ENCODE measurements at places on chromosomes 1 and 21. TPM values are rescaled to one million over a fixed set of nuclear protein-coding genes. Genes with fewer than 3 reads are reported as not detected.

- no peak overlapping the region for H3K4me3 ChIP-seq
- H3K36me3 ChIP-seq: no peaks in the 10 kb centered on the region
- no peak for DNase-seq
- H3K27me3 ChIP-seq: no peaks in the 10 kb centered on the region
- no peak overlapping the region for H3K27ac ChIP-seq
- H3K4me1 ChIP-seq: no peaks in the 10 kb centered on the region
These were observed 45.8 kb upstream of the DNASE2B start for GRCh38 chr1:84352298-84353106.

DNA sequence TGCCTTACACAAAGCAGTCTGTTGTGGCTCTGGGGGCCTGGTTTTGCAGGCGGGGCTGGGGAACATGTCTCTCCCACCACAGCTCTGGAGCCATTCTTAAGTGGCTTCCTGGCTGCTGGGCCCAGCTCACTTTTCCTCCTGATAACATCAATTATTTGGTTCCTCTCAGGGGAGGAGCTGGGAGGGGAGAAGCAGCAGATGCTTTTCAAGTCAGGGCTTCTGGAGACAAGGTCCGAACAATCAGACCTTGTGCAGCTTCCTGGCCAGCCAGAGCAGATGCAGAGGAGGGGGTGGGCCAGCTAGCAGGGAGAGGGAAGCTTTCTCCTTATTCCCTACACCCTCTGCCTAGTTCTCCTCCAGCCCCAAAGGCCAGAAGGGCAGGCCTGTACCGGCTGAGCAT, 3.7 kb upstream of the PAQR6 start:
- H3K27me3 ChIP-seq: no peaks in the 10 kb centered on the region
- H3K36me3 ChIP-seq: peaks cover 49% of the 10 kb centered on the region
- H3K4me1 ChIP-seq: no peaks in the 10 kb centered on the region
- no peak for DNase-seq
- H3K4me3 ChIP-seq: no peak overlapping the region

Gene PDPN
- 4.6 TPM for total RNA-seq

DNA sequence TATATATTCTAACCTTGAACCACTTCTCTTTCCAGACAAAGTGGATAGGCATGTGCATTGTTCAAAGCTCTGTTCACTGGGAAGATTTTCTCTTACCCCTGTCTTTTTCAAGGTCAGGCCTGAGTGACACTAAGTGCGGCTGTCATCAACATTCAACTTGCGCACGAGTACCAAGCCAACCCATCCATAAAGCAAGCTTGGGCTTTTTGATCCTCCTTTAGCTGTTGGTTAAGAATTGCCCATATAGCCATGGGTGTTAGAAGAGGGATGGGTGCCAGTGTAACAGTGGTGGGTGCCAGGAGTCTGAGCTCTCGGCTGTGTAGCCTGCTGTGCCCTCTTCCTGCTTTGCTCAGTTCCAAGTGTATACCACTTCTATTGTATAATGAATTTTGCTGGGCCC, 136.1 kb downstream of the GLUL start:
- no peak for DNase-seq
- H3K4me3 ChIP-seq: no peak overlapping the region
- H3K27me3 ChIP-seq: no peaks in the 10 kb centered on the region
- peaks cover 6% of the 10 kb centered on the region for H3K4me1 ChIP-seq
- no peaks in the 10 kb centered on the region for H3K36me3 ChIP-seq

Gene BPNT1
- 25.7 TPM for total RNA-seq

Gene TNFAIP8L2
- 6.3 TPM for total RNA-seq

Gene ID3
- 97.8 TPM for total RNA-seq

Gene PCP4
- 26.9 TPM for total RNA-seq

DNA sequence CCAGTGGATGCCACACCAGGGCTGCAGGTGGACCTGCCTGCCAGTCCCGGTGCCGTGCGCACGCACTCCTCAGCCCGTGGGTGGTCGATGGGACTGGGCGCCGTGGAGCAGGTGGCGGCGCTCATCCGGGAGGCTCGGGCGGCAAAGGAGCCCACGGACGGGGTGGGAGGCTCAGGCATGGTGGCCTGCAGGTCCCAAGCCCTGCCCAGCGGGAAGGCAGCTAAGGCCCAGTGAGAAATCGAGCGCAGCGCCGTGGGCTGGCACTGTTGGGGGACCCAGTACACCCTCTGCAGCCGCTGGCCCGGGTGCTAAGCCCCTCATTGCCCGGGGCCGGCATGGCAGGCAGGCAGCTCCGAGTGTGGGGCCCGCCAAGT, 1171.8 kb upstream of the B3GALT2 start:
- H3K27ac ChIP-seq: no peak overlapping the region
- no peak for DNase-seq
- H3K4me3 ChIP-seq: no peak overlapping the region
- no peaks in the 10 kb centered on the region for H3K4me1 ChIP-seq

- H3K4me3 ChIP-seq: no peak overlapping the region
- no peak for DNase-seq
- no peaks in the 10 kb centered on the region for H3K36me3 ChIP-seq
- no peak overlapping the region for H3K27ac ChIP-seq
- H3K4me1 ChIP-seq: no peaks in the 10 kb centered on the region
These were observed 73.3 kb downstream of the OLFML2B start for GRCh38 chr1:161950377-161950776.

Gene UBE2G2
- total RNA-seq: 86.0 TPM

Gene TFF2
- total RNA-seq: not detected

- H3K4me3 ChIP-seq: no peak overlapping the region
- no peaks in the 10 kb centered on the region for H3K27me3 ChIP-seq
- no peaks in the 10 kb centered on the region for H3K36me3 ChIP-seq
- DNase-seq: no peak
These were observed 35.9 kb upstream of the KANK4 start for GRCh38 chr1:62355095-62355494.

Gene LRRC53
- not detected for total RNA-seq

DNA sequence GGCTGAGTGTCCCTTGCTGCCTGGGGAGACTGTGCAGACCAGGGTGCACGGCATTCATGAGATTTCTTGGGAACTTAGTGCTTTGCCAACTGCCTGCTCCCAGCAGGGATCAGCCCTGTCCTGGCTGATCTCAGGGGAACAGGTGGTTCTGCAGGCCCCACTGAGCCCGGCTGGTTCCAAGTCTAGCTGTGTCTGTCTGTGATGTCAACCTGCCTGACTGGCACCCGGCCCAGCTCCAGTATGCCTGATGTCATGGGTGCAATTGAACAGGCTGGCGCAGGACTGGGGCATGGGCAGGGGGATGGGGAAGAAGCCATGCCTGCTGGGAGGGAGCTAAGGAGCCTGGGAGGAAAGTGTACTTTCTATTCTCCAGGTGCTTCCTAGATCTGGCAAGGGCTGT, 227.1 kb downstream of the GRIK3 start:
- no peaks in the 10 kb centered on the region for H3K4me1 ChIP-seq
- no peaks in the 10 kb centered on the region for H3K36me3 ChIP-seq
- no peak for DNase-seq
- H3K4me3 ChIP-seq: no peak overlapping the region

- peak overlapping the region; percentile 51 for H3K27ac ChIP-seq
- DNase-seq: no peak
- H3K4me3 ChIP-seq: no peak overlapping the region
- H3K4me1 ChIP-seq: no peaks in the 10 kb centered on the region
These were observed 62.0 kb downstream of the SDC3 start for GRCh38 chr1:30846587-30846986.

GRCh38 chr1:59396387-59396786, 99.5 kb downstream of the FGGY start:
- H3K36me3 ChIP-seq: no peaks in the 10 kb centered on the region
- peaks cover 18% of the 10 kb centered on the region for H3K4me1 ChIP-seq
- no peak overlapping the region for H3K4me3 ChIP-seq
- H3K27ac ChIP-seq: no peak overlapping the region
- no peak for DNase-seq
- no peaks in the 10 kb centered on the region for H3K27me3 ChIP-seq

Gene HSPG2
- 510 TPM for total RNA-seq

GRCh38 chr1:32963746-32964460, 706 bp downstream of the RNF19B start:
- H3K4me1 ChIP-seq: peaks cover 9% of the 10 kb centered on the region
- peak overlapping the region; percentile 69 for H3K4me3 ChIP-seq
- no peaks in the 10 kb centered on the region for H3K36me3 ChIP-seq
- H3K27ac ChIP-seq: peak overlapping the region; percentile 74
- no peaks in the 10 kb centered on the region for H3K27me3 ChIP-seq

Gene BLACAT1
- total RNA-seq: 4.3 TPM

Gene RERE
- 176 TPM for total RNA-seq

DNA sequence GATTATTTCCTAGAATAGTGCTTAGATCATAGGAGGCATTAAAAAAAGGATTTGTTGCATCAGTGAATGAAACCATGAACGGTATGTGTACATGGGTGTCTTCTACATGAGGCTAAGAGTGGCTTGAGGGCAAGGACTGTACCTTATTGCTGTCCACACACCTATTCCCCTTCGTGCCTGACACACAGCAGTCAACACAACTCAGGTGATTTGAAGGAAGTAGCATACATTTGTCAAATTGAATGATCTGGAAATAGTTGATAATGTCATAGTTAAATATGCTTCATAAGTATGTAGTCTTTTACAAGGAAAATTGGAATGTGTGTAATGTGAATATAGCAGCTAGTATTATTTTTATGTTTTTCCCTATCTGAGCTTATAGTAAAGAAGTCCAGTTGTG, 189.0 kb upstream of the DAB1 start:
- H3K4me1 ChIP-seq: no peaks in the 10 kb centered on the region
- no peak overlapping the region for H3K4me3 ChIP-seq
- no peak overlapping the region for H3K27ac ChIP-seq
- no peaks in the 10 kb centered on the region for H3K27me3 ChIP-seq
- H3K36me3 ChIP-seq: no peaks in the 10 kb centered on the region
- no peak for DNase-seq

- peaks cover 7% of the 10 kb centered on the region for H3K4me1 ChIP-seq
- no peak overlapping the region for H3K4me3 ChIP-seq
- peaks cover 6% of the 10 kb centered on the region for H3K36me3 ChIP-seq
- no peak for DNase-seq
- peak overlapping the region; percentile 53 for H3K27ac ChIP-seq
These were observed 11.9 kb downstream of the PIGV start for GRCh38 chr1:26799479-26800142.

- H3K27me3 ChIP-seq: no peaks in the 10 kb centered on the region
- peaks cover 35% of the 10 kb centered on the region for H3K4me1 ChIP-seq
- H3K27ac ChIP-seq: peak overlapping the region; percentile 94
- peaks cover 2% of the 10 kb centered on the region for H3K36me3 ChIP-seq
- H3K4me3 ChIP-seq: no peak overlapping the region
- peak; percentile 90 for DNase-seq
These were observed 15.4 kb downstream of the LMNA start for GRCh38 chr1:156129687-156130577.

DNA sequence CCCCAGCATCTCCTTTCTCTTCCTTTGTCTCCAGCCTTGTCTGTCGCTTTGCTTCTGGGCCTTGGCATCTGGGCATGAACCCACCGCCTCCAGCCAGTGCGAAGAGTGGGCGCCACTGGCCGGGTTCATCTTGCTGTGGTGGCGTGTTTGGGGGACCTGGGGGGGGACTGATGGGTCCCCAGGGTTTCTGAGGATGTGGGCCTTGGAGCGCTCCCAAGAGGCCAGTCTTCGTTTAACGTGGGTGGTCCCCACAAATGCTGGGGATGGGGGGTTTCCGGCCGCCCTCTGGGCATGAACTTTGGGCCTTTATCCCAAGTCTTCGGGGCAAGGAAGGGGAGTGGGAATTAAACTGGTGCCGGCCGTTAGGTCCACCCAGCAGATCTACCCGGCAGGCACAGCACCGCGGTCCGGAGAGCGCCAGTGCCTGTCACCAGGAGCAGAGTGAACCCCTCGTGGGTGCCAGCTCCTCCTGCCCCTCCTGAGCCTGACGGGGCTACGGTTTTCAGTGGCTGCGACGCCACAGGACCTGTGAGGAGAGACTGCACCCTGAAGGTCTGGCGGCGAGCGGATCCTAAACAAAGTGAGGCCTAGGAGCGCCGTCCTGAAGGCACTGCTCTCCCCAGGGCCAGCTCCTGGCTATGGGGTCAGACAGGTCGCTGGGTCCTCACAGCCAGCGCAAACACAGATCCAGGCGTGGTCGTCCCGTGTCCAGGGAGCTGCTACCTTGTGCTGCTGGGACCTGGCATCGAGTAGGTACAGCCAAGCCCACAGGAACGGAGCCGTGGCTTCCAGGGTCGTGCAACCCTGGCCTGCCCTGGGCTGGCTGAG, 12.1 kb upstream of the C1orf174 start:
- no peaks in the 10 kb centered on the region for H3K27me3 ChIP-seq
- H3K4me3 ChIP-seq: no peak overlapping the region
- no peak overlapping the region for H3K27ac ChIP-seq
- no peaks in the 10 kb centered on the region for H3K36me3 ChIP-seq
- H3K4me1 ChIP-seq: no peaks in the 10 kb centered on the region

- H3K27ac ChIP-seq: no peak overlapping the region
- H3K4me3 ChIP-seq: no peak overlapping the region
- no peaks in the 10 kb centered on the region for H3K27me3 ChIP-seq
These were observed 134.1 kb upstream of the KRTAP19-8 start for GRCh38 chr21:31172328-31172727.

DNA sequence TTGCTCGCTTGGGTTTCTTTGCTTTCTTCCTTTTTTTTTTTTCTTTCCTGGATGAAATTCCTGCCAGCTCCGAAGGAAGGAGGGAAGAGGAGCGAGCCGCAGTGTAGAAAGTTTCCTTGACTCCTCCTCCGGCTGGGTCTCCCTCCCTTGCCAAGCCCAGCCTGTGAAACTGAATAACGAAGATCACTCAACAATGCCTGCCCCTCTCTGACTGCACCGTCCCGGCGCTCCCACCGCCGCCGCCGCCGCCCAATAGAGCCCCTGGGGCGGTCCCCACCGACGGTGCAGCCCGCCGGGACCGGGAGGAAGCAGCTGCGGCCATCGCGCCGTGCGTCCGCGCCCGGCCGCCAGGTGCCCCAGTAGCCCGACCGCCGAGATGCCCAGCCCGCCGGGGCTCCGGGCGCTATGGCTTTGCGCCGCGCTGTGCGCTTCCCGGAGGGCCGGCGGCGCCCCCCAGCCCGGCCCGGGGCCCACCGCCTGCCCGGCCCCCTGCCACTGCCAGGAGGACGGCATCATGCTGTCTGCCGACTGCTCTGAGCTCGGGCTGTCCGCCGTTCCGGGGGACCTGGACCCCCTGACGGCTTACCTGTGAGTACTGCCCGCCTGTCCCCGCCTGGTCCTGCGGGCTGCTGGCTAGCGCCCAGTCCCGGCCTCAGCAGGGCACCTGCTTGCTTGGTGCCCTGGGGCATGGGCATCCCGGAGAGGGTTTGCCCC, at the start of gene LGR6:
LGR6 (plus strand) TSS at position 186 of the 714 bp plus-strand sequence; CDS start at position 377, 191 bp downstream.
- no peak within 1 kb of the TSS for H3K27ac ChIP-seq
- peaks cover 4% of the 10 kb centered on the region for H3K27me3 ChIP-seq
- no peaks in the 10 kb centered on the region for H3K36me3 ChIP-seq
- DNase-seq: peak; percentile 38
- H3K4me3 ChIP-seq: no peak within 1 kb of the TSS

Measured in kidney (tissue), 22 donors.